ENCODE measurements at places on chromosomes 6 and 20.

DNA sequence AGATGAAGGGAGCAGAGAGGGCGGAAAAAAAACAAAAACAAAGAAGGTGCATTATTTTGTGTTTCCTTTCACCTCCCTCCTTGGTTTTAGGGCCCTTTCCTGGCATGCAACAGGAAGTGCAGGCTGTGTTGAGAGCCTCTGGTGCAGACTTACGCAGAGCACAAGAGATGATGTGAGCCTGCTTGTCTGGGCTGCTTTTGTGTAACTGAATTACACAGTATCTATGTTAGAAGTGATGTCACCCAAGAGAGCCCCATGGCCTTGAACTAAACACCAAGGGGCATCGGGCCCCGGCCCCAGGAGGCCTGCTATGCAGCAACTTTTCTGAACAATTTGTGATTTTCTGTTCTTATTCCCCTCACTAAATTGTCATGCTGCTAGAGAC, 25.5 kb downstream of the GNAS start:
- DNase-seq: no peak

DNA sequence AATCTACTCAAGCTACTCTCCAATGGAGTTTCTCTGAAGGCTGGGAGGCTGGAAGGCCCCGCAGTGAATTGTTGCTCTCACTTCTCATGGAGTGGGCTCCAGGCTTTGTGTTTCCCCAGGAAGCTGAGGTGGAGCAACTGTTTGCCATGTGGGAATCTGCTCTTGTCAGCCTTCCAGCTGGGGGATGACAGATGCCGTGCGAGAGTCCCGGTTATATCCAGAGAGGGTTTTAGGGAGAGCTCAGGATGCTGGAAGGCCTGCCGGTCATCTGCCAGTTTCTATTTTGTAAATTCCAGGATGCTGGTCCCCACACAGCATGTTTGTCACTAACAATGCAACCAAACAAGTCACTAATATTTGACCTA, 98.2 kb upstream of the NAA20 start:
- no peak for DNase-seq

GRCh38 chr6:12869816-12870432, 153.4 kb downstream of the PHACTR1 start:
- DNase-seq: no peak

DNA sequence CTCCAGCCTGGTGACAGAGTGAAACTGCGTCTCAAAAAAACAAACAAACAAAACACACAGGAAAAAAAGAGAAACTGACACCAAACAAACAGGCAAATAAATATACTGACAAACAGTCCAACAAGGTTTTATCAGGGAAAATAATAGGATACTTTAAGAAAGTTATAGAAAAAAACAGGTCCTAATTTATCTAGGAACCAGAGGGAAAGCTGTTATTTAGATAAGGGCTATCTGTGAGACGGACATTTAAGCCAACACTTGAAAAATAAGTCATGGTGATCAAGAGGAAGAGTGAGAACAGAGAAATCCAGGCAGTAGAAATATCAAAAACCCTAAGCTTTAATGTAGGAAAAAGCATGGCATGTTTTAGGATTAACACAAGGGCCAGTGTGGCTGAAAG, 68.9 kb downstream of the FAM217A start:
- DNase-seq: no peak

- DNase-seq: no peak
Observed at GRCh38 chr20:49482621-49483017, at the start of gene KCNB1. Gene KCNB1 (minus strand): TSS chr20:49482668. CDS start chr20:49482480, 188 bp downstream.

DNA sequence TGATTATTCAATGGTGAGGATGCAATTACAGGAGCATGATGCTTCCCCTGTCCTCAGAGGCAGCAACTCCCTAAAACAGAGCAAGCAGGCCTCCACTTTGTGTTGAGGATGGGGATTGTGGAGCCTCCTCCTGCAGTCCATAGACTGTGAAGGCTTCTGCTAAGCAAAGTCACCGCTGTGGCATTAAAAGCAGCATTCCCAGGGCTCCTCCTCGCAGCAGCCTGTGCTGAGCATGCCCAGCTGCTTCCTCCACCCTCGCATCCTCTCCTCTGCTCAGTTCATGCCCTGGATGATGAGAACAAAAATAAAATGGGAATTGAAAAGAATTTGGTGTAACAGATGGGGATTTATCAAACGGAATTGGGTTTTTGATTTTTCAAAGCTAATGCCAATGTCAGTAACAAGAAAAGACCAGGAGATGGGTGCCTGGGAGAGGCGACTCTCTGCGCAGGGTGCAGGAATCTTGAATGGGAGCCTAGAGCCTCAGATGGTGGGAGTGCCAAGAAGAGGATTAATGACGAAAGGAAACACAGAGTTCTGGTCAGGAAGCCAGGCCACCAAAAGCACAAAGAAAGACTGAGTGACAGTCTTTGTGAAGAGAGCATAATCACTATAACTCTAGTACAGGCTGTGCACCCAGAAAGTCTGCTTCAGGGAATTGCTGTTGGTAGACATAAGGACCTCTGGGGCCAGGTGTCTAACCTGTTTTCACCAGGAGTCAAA, 347.6 kb downstream of the TPBG start:
- DNase-seq: no peak

DNA sequence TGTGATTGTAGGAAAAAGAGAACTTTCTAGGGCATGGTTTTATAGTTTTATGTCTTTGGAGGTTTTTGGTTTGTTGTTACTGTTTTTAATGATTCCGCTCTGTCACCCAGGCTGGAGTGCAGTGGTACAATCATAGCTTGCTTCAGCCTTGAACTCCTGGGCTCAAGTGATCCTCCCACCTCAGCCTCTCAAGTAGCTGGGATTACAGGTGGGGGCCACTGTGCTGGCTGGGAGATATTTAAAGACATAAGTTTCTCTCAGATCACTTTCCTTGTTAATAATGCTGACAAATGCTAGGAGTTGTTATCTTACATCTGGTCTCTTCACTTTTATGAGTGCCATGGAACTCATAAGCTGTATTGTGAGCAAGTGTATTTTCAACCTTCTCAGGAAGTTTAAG, 116.3 kb downstream of the SCAF8 start:
- DNase-seq: no peak

- DNase-seq: peak; percentile 97
Observed at GRCh38 chr6:158868890-158869825, 50.0 kb upstream of the EZR start.

DNA sequence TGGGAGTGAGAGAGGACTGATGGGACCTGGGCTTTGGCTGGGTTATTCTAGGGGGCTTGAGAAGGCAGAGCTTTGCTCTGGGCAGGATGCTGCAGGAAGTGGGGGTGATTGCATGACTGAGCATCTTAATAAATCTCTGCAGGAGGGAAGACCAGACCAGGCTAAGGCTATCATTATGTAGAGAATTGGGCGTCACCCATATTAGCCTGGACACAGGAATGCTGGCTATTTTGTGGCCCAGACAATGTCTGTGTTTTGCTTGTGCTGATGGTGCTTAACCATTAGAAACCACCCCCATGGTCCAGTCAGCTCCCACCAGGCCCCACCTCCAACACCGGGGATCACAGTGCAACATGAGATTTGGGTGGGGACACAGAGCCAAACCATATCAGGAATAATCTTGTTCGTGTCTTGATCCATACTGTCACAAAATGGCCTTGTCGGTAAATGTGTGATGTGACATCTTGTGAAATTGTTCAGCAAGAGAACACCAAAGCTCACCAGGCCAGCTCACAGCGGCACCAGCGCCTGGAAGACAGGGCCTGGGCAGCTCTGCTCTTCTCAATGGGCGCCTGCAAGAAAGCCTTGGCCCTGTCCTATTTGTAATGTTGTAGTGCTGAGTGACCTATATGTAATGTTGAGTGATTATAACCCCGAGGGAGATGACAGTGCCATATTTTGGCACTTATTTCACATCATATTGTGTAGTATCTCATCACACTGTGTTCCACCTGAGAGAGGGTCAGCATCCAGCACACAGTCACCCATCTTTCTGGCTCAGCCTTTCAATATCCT, 211.8 kb downstream of the QKI start:
- no peak for DNase-seq

- no peak for DNase-seq
Observed at GRCh38 chr20:24915440-24915839, 33.6 kb upstream of the CST7 start.

Measured in stimulated activated CD4-positive, alpha-beta T cell treated with anti-CD3 and anti-CD28 coated beads, Interleukin-2, amount 100 ng/mL, for 4 hours (primary cell).